Right renal pelvis (tissue), 4 donors: ENCODE measurements at places on chromosomes 7 and 10.

DNA sequence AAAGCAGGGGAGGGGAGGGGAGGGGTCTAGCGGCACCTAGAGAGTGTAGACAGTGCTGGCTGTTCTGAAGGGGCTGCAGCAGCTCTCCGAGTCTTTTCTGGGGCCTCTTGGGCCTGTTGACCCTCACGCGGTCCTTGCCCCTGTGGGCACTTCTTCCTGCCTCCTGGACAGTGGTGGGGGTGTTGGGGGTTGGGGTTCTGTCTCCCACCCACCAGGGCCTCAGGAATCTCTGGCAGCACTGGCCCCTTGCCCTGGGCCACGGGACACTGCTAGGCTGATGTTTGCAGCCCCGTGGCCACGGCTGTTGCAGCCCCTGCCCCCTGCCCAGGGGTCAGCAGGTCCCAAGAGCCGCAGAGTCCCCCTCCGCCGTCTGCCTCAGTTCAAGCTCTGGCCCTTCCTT is 68.9 kb upstream of the INPP5A start:
- no peak for DNase-seq

DNA sequence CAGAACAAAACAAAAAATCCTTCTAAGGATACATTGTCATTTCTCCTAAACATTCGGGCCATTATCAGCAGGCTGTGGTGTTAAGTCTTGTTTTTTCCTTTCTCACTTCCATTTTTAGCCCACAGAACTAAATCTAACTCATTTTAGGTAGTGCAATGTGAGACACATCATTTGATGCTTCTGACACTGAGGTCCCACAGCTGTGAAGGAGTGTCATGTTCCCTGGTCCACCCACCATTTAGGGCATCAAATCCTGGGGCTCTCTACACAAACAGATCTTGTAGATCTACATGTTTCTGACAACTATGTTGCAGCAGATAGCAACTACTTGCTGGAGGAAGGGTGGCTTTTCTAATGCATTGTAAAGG is 232.5 kb upstream of the IGFBP3 start:
- DNase-seq, result no peak

- DNase-seq, result no peak
These were observed 32.5 kb upstream of the KNDC1 start for GRCh38 chr10:133127291-133128125.

GRCh38 chr10:71482620-71483019 is 85.9 kb downstream of the CDH23 start:
- no peak for DNase-seq

DNA sequence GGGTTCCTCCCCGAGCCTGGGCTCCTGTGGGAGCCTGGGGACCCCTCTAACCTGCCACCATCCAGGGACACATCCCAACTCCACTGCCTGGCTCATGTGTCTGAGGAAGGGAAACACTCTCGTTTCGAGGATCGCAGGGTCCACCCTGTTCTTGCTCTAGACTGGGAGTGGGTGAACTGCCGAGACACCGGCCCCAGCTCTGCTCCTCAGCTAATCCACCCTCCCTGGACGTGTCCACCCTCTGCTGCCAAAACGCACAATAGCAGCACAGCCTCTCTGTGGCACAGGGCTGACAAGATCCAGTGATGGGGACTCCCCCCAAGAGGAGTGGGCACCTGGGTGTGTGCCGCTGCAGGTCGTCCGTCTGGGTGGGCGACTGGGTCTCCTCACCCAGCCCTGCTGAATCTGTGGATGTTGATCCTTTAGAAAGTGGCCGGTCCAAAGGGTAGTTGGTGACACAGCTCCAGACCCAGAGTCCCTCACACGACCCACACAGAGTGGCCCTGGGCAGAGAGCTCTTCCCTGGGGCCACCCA is 65.2 kb upstream of the FAM20C start:
- DNase-seq, result no peak

- no peak for DNase-seq
These were observed 180.0 kb upstream of the GHITM start for GRCh38 chr10:83959328-83959727.

DNA sequence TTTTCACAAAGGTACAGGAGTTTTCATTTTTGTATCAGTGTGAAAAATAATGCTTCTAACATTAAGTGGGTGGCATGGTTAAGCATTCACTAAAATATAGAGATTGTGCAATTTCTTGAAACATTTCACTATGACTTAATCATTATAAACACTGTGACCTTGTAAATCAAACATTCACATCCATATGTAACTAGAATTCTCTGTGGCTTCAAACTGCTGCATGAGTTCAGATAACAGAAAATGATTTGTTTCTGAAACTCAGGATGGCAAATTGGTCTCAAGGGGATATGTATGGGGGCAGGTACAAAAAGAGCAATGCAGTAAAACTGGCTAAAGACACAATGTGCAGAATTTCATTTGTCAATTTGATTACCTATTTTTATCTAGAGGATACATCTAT is 3.8 kb downstream of the FAM133B start:
- DNase-seq, result no peak

- DNase-seq, result no peak
These were observed 180.6 kb upstream of the CHRM2 start for GRCh38 chr7:136687693-136688322.

GRCh38 chr7:12684733-12685132 is 2.7 kb upstream of the ARL4A start:
- no peak for DNase-seq
